Inflammatory macrophage treated with lipopolysaccharide for 4 hours (primary cell): ENCODE measurements at places on chromosomes 13 and 19.
A peak's percentile ranks its signal among the peaks of the same experiment; 100 is the strongest.

DNA sequence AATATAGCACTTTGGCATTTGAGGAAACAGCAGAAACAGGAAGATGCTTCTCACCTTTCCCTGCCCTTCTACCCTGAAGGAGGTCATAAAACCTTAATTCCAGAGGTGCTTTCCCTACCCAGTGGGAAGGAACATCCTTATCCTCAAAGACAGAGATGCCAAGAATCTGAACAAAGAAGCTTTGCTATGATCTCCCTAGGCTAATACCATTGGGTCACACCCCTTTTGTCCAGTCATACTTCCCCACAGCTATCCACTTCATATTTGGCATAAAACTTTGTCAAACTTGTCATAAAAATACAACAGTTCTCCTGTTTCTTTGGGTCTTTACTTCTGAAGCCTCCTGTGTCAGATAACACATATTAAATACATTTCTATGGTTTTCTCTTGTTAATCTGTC is 21.7 kb upstream of the RXFP2 start:
- no peak for DNase-seq

DNA sequence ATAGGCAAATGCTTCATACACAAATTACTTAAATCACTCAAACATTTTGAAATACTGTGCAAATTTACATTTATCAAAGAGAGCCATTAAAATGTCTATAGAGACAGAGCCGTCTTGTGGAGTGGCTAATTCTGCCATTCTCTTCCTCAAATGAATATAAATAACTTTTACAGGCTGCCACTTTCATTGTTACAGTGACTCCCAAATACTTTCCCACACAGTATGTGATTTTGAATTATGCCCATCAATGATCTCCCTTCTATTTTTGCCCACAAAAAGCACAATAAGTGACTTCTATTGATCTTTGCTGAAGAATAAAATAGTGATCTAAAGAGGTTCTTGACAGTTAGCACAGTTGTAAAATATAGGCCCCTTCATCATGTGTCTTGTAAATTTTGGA is 1244.9 kb downstream of the PCDH17 start:
- DNase-seq, result no peak

GRCh38 chr19:584240-585001 is 5.3 kb upstream of the HCN2 start:
- DNase-seq, result peak; percentile 22

GRCh38 chr19:46481223-46481848 is 10.0 kb upstream of the PNMA8A start:
- no peak for DNase-seq

- no peak for DNase-seq
These were observed 2.3 kb upstream of the UHRF1 start for GRCh38 chr19:4906963-4907362.

DNA sequence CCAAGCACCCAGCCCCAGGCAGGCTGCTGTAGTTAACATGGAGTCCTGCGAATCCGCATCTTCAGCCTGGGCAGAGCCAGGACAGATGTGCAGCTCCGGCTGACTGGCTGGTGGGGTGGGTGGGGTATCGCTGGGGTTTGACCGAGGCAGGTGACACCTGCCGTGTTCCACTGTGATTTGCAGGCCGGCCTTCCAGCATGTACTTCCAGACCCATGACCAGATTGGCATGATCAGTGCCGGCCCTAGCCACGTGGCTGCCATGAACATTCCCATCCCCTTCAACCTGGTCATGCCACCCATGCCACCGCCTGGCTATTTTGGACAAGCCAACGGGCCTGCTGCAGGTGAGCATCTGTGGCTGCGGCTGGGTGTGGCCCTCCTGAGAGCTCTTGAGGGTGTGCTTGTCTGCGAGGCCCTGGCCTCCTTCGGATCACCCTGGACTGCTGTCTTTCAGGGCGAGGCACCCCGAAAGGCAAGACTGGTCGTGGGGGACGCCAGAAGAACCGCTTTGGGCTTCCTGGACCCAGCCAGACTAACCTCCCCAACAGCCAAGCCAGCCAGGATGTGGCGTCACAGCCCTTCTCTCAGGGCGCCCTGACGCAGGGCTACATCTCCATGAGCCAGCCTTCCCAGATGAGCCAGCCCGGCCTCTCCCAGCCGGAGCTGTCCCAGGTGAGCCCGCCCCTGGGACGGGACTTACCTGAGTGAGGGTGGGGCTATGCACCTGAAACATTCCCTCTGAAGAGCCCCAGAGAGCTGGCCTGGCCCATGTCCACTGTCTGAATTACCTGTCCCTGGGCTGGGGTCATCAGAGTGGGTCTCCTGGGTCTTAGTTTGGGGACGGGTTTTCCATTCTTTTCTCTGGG is 30.6 kb downstream of the CERS1 start:
- DNase-seq, result no peak

- no peak for DNase-seq
These were observed 212.8 kb downstream of the SLITRK6 start for GRCh38 chr13:85586422-85586831.

DNA sequence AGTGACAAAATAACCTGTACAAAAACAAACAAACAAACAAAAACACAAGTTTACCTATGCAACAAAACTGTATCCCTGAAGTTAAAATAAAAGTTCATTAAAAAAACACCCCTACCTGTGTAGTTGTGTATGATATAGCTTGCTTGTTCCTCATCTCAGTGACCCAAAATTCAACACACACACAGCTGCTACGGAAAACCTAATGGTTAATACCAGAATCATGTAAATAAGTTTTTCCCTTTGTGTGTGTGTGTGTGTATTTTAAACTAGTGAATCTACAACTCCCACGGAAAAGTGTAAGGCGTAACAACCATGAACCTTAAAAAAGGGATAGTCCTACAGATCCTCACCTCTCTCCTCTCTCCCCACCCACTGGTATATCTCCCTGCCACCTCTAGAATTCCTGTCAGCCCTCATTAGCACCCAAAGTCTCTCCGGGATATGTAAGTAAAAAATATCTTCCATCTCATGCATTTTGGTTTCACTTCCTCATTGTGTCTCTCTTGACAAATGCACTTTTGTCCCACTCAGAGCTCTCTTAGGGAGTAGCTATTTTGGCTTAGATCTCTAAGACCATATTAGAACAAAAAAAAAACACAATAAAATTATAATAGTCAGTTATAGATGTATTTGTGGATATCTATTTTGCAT is 2236.5 kb downstream of the PCDH9 start:
- peak; percentile 2 for DNase-seq

DNA sequence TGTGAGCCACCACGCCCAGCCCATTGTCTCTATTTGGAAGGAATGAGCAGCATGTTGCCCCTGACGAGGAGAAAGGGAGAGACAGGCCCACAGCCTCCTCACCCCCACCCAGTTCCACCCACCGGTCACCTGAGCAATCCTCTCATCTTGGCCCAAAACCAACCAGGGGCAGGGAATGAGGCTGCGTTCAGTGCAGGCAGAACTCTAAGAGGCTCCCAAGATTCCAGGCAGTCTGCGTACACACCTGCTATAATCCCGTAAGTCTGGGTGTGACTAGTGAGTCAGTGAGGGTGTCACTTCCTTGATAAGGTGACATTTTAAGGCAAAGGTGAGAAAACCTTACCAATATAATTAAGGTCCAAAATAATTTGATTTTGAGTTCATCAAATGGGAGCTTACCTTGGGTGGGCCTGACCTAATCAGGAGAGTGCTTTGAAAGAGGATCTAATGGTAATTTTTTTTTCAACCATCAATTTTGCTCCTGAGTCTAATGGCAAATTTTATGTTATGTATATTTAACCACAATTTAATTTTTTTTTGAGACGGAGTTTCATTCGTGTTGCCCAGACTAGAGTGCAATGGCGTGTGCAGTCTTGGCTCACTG is 26.9 kb upstream of the KLF2 start:
- DNase-seq, result no peak

- DNase-seq, result no peak
These were observed 51.7 kb upstream of the EEF1AKMT1 start for GRCh38 chr13:20825477-20825875.

DNA sequence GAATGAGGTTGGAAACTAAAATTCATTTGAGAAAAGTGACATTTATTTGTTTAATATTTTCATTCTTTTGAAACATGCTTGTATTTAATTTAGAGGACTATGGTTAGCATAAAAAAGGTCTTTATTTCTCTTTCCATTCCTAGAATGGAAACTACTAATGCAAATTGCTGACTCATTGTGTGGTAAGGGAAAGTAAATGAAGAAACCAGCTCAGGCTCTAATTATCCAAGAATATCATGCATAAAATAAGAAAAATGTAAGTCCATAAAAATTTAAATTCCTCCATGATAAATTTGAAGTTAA is 777.0 kb upstream of the SLITRK1 start:
- DNase-seq, result peak; percentile 12

DNA sequence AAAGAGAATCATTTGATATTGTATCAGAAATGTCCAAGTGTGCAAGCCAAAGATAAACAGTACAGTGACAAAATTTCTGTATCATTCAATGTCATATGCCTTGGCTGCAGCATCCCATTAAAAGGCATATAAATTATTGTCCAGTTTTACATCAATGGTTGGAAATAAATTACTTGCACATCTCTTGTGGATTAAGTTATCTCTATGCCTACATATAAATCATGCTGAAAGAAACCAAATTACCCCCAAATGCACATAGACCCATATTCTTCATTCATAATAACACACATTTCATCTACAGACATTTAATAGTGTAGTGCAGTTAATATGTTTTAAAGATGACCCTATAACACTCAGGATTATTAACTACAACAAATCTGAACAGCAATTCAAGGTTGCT is 1415.7 kb upstream of the PCDH9 start:
- DNase-seq, result no peak

DNA sequence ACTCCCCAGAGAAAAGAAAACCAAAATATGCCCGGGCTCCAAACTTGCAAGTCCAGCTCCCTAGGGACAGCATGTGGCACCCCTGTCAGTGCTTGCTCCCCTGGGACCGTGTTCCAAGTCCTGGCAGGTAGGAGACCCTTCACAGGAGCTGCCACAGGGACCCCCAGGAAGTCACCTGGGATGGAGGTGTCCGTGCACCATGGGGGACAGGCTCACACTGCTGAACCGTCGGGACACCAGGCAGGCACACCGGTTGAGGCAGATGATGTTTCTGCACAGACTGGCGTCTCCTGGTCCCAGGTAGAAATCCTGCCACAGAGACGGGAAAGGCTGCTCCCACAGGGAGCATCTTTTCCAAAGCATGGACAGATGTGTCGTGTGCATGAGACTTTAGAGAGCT is 11.7 kb upstream of the PROZ start:
- DNase-seq, result no peak

- DNase-seq, result no peak
These were observed 635.3 kb downstream of the UQCRFS1 start for GRCh38 chr19:28577666-28578065.

DNA sequence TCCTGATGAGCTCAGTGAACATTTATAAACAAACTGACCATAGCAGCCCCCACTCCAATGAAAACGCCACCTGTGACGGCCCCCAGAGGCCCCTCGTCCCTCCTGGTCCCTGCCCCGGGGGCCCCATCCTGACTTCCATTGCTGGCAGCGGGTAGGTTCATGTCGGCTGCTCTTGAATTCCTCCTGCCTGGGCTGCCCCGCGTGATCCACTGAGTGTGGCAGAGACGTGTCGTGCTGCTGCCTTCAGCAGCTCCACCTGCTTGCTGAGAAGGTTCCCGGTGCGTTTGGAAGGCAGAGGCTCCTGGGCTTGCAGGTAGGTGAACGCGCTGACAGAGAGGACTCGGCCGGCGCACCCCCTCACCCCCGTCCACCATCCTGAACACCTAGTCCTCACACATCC is 11.6 kb downstream of the C2CD4C start:
- no peak for DNase-seq

DNA sequence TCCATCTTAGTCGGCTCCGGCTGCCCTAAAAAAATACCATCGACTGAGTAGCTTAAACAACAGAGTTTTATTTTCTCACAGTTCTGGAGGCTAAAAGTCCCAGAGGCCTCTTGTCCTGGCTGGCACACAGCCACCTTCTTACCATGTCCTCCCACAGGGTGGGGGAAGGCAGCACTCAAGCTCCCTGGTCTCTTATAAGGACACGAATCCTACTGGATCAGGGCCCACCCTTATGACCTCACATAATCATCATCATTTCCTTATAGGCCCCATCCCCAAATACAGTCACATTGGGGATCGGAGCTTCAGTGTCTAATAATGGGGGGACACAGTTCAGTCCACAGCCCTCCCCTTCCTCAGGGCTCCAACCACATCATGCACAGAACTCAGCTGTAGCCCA is 2.6 kb upstream of the TUBA3C start:
- DNase-seq, result no peak

DNA sequence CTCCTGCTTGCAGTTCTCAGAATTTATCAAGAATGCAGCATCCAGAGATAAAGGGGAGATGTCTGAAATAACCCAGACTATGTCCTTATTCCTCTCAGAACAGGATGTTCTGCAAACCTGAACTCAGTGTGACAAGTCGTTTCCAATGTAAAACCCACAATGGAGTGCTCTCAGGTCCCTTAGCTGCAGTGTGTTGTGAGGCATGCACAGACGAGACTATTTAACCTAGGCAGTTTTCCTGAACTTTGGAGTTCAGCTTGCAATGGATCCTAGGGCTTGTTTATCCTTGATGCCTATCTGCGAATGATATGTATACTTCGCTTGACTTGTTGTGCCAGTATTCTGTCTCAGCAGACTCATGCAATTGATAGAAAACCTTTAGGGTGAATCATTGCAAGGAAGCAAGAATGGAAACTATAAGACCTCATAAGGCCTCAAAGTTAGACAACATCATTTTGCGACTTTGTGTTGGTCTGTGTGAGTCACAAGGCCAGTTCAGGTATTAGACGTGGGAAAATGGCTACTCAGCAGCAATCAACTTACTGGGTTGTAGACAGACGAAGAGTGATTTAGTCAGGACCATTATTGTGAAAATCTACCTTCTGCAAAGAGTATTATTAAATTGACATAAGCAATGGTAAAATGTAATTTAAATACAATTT is 2439.9 kb upstream of the PCDH20 start:
- DNase-seq, result no peak

- DNase-seq, result no peak
These were observed 4.1 kb downstream of the C1QTNF9 start for GRCh38 chr13:24313439-24313838.

GRCh38 chr19:11377237-11377636 is 2.8 kb downstream of the SWSAP1 start:
- DNase-seq, result peak; percentile 70

DNA sequence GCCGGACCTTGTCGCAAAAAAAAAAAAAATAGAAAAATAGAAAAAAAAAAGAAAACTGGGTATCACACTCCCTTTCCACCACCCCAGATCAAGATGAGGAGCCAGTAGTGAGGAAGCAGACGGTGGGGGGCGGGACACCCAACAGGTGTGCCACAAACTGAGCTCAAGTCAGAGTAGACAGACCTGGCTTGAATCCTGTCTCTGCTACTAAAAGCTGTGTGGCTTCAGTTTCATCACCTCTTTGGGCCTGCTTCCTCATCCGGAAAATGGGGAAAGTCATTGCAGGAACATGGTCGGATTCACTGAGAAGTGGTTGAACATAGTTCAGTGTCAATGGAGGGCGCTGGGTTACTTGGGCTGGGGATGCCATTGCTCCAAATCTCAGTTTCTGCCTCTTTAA is 2.9 kb downstream of the HIF3A start:
- peak; percentile 22 for DNase-seq

- no peak for DNase-seq
These were observed 11.1 kb downstream of the CBARP start for GRCh38 chr19:1226522-1227303.
